ENCODE measurements at places on chromosomes 4 and X.

GRCh38 chr4:141789716-141790115 lies 153.3 kb downstream of the IL15 start:
- DNase-seq: no peak

- DNase-seq: peak; percentile 80
Measured at GRCh38 chr4:104860238-104861123, 286.2 kb upstream of the TET2 start.

DNA sequence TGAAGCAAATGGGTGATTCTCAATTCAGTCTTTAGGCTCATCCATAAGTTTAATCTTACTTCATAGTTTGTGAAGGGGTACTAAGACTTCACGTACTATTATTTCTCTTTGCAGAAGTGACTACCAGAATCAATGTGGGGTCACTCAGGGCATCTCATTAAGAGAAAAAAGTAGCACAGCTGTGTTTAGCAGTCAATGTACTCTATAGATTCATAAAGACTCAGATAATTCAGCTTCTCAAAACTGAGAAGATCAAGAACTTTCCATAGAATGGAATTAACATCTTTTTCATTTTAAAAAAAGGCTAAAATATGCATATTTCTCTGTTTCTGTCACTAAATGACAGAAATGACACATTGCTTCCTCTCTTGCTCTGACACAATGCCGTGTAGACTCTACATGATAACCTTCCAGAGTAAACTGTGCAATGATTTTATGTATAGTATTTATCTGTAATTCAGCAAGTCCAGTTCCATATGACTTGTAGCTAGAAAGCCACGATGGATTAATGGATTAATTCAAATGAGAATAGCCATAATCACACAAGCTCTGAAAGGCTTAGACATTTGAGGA lies 20.3 kb upstream of the LSM6 start:
- no peak for DNase-seq

GRCh38 chrX:29530501-29530900 lies 684.9 kb upstream of the MAGEB2 start:
- DNase-seq: no peak

DNA sequence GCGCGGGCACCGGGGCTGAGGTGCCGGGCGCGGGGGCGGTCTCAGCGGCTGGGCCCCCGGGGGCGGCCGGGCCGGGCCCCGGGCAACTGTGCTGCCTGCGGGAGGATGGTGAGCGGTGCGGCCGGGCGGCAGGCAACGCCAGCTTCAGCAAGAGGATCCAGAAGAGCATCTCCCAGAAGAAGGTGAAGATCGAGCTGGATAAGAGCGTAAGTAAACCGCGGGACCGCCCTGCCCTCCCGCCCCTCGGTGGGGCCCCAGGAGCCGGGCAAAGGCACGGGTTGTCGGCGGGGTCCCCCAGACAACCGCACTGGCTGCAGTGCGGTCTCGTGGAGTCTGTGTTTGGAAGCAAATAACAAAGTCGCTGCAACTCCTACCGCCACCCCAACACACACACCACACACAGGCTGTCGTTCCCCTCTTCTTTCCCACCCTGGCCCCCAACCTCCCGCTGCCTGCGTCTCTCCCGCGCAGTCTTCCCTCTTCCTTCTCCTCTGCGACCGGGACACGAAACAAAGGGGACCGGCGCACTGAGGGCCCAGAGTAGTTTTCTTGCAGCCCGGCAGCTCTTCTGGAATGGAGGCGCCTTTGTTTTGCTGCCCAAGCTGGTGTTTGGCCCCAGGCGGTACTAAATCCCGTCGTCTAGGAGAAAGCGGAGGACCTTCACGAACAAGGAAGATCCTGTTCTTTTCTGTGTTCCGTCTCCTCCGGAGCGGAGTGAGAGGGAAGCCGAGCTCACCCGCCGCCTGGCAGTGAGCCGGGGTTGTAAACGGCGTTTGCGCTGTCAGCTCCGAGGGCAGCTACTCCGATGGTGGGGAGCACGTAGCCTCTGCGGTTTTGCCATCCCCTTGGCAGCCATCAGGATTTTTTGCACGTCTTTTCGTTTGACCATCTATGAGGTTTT lies 788 bp downstream of the SAP30 start:
- DNase-seq: no peak

DNA sequence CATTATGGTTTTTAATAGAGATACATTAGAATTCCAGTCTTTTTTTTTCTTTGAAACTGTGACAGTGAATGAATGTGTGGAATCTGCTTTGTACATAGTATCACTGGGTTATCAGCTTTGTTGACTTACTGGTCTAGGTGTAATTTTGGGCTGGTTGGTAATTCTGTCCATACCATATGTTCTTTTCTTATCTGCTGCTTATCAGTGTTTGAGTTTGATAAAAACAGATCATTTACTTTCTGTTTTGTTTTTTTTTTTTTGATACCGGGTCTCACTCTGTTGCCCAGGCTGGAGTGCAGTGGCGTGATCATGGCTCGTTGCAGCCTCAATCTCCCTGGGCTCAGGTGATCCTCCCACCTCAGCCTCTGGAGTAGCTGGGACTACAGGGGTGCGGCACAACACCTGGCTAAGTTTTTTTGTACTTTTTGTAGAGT lies 12.4 kb downstream of the WWC2 start:
- no peak for DNase-seq

DNA sequence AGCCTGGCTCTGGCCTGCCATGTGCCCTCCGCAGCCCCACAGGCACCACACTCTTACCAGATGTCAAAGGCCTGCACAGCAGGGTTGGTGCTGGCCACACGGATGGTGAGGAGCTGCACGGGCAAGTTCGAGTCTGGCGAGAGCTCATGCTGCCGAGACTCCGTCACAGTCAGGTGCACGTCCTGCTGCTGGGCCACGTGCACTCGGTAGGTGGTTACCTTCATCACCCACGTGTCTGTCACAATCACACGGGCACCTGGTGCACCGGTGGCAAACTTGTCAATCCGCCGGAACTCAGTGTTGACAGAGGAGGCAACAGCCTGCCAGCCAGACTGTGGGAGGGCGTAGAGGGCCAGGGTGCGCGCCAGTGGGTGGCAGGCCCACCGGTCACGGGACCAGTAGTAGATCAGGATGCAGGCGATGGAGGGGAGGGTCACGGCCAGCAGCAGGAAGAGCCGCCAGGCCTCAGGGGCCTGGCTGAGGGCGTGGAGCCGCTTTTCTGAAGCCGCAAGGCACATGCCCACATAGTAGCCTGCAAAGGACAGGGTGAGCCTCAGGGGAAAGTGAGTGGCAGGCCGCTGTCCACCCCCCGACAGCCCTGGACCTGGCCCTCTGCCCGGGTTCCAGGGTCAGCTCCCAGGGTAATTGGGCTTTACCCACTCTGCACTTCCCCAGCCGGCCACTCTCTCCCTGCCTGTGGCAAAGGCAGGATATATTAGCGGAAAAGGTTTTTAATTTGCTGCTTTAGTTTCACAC lies 2.9 kb downstream of the TMEM129 start:
- DNase-seq: no peak

DNA sequence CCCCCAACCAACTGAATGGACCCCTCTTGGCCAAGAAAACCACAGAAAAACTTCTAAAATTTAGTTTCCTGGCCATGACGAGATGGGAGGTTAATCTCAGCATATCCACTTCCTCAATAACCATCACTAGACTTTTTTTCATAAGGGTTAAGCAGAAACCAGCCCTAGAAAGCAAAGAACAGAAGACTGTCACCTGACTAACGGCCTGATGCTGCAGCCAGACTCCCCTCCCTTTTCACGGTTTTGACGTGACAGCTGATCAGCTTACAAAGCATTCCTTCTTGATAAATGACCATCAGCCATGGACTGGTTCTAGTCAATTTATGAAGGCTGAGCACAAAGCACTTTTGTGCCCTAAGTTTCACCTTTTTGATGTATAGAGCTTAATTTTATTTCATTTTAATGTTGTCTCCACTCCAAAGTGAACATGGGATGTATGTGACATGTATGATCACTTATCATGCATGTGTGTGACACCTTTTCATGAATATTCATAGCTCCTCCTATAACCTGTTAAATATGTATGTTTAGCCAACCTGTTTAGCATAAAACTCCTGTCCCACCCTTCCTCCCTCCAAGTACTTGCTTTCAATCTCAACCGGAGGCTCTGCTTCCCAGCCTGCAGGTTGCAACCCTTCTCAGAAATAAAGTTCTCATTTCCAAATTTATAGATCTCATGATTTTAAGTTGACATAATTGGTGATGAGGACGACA lies 56.3 kb downstream of the SERTM2 start:
- no peak for DNase-seq

DNA sequence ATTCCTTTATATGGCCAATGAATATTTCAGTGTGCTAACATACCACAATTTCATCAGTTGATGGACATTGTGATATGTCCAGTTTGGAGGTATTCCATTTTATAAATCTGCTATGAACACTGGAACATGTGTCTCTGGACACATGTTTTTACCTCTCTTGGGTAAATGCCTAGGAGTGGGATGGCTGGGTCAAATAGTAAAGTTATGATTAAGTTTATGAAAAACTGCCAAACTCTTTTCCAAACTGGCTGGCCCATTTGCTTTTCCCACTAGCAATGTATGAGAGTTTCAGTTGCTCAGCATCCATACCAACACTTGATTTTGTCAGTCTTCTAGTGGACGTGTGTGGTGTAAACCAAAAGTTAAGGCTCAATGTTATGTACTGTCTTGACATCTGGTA lies 40.5 kb downstream of the CEP44 start:
- no peak for DNase-seq

- DNase-seq: no peak
Measured at GRCh38 chrX:22177950-22178515, 94.7 kb upstream of the CBLL2 start.

GRCh38 chrX:153055871-153056749 lies at the start of gene PNMA3:
Gene PNMA3, plus strand, starts transcription at chrX:153056470. Its CDS starts 586 bp downstream, at chrX:153057056.
- DNase-seq: no peak

DNA sequence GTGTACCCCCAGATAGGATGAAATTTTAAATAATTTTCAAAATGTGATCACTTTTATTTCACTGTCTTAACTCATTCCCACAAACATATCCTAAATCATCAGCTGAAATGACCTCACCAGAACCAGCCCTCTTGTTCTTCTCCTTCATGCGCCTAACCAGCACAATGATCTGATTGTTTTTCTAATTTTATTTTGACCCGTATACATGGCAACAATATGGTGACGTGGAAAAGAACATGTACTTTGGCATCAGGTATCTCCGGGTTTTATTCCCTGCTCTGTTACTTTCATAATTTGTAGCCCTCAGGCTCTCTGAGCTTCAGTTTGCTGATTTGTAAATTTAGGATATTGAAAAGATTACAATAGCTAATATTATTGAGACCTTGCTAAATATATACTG lies 562.4 kb upstream of the ZFP42 start:
- no peak for DNase-seq

DNA sequence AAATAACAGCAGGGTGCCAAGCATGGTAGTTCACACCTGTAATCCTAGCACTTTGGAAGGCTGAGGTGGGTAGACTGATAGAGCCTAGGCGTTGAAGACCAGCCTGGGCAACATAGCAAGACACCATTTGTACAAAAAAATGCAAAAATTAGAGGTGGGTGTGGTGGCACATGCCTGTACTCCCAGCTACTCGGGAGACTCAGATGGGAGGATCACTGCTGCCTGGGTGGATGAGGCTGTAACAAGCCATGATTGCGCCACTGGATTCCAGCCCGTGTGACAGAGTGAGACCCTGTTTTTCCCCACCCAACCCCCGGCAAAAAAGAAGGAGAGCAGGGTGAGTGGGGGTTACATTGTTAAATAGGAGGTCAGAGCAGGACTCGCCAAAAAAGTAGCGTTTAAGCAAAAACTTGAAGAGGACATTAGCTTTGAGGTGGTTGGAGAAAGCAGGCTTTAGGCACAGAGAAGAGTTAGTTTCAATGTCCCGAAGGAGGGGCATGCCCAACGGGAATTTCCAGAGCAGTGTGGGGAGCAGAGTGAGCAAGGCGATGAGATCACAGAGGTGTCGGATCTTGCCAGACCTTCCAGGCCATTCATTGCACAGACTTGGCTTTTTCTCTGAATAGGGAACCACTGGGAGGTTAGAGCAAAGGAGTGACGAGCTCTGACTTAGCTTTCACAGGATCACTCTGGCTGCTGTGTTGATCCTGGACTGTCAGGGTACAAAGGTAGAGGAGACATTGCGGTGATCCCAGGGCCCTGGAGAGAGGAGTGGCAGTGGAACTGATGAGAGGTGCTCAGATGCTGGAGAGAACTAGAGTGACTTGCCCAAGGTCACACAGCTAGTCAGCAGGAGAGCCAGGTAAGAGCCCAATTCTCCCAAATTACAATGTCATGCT lies 70.6 kb downstream of the TRAPPC11 start:
- no peak for DNase-seq

GRCh38 chr4:74450298-74450683 lies 5.4 kb downstream of the AREG start:
- DNase-seq: no peak
